ENCODE measurements at places on chromosomes 4 and X.

DNA sequence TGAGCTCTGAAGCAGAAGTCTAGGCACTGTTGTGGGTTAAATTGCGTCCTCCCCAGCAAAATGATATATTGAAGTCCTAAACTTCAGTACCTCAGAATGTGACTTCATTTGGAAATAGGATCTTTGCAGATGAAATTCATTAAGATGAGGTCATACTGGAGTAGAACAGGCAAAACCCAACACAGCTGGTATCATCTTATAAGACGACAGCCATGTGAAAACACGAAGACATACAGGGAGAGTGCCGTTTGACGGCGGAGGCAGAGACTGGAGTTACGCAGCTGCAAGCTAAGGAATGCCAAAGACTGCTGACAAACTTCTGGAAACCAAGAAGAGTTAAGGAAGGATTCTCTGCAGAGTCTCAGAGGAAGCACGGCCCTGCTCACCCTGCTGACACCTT is 241.5 kb downstream of the MAML3 start:
- no peak for DNase-seq

DNA sequence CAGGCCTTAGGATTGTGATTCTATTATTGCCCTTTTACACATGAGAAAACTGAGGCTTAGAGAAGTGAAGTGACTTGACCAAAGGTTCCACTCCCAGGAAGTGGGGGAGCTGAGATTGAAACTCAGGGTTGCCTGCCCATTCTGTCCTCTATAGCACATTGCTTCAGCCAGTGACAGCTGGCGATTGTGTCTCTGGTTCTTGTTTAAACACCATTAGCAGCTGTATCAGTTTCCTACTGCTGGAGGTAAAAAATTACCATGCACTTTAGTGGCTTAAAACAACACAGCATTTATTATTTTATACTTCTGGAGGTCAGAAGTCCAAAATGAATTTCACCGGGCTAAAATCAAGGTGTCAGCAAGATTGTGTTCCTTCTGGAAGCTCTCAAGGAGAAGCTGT is 205.8 kb upstream of the MAMLD1 start:
- no peak for DNase-seq

- DNase-seq, result peak; percentile 90
These were observed at the start of gene GUF1 for GRCh38 chr4:44678094-44679041. Gene GUF1 (plus strand): TSS chr4:44678420. CDS start chr4:44678623, 203 bp downstream.

DNA sequence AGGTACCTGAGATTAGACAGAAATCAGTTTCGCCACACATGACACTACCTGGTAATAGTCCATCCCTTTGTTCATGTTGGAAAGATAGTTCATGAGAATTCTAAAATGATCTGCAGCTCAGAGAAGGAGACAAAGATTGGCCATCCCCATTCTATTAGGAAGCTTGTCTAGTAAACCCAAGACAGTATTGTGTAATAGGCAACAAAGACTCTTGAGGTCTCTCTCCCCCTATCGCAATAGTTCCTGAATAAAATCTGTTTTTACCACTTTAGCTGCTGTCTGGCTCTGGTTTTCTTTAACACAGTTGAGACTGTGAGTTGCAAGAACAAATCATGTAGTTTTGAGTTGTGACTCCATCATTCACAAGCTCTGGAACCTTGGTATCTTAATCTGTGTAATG is 14.8 kb upstream of the BBS7 start:
- DNase-seq, result no peak

GRCh38 chr4:185564349-185564748 is 29.0 kb upstream of the PDLIM3 start:
- no peak for DNase-seq

GRCh38 chr4:94084155-94084554 is 123.5 kb upstream of the SMARCAD1 start:
- no peak for DNase-seq

DNA sequence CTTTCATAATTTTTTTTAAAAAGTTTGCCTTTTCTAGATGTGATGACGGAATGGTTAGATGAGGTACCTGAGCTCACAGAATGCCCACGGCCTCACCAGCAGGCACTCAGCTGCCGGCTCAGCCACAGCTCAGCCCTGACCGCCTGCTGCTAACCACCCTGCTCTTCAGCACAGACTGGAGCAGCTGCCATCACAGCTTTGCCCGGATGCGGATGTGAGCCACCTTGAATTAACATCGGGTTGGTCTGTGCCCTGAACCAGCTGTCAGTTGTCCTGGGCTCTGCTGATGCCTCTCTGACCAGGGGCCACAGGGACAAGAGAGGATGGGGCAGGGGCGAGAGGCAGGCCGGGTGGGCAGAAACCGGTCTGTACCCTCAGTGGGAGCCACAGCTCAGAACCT is 93.3 kb downstream of the HMX1 start:
- no peak for DNase-seq

- no peak for DNase-seq
These were observed 102.5 kb downstream of the AMMECR1 start for GRCh38 chrX:110215411-110215810.

- DNase-seq, result no peak
These were observed 6.9 kb downstream of the KLHL8 start for GRCh38 chr4:87213421-87214075.

GRCh38 chr4:128862608-128863311 is 53.3 kb downstream of the JADE1 start:
- DNase-seq, result peak; percentile 9

DNA sequence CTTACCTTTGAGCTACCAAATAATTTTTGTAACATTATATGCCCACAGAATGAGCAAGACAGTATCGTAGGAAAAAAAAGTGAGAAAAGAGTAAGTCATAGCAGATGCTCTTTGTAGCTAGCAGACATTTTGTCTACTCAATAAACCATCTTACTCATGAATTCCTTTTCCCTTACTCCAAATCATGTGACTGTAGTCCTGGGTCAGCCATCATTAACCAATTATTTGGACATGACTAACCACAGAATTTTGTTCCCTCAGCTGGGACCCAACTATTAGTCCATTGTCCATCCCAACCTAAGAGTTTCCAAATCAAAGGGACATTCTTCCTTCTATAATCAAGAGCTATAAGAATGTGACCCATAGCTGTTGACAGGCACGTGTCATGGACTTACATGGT is 11.4 kb downstream of the UBE2D3 start:
- DNase-seq, result no peak

Data from stimulated activated effector memory CD8-positive, alpha-beta T cell treated with anti-CD3 and anti-CD28 coated beads, Interleukin-12 subunit alpha, Interleukin-12 subunit beta, amount 100 ng/mL, for 72 hours (primary cell).